GOT3 (cell line): ENCODE measurements at places on chromosomes 6 and 20.

DNA sequence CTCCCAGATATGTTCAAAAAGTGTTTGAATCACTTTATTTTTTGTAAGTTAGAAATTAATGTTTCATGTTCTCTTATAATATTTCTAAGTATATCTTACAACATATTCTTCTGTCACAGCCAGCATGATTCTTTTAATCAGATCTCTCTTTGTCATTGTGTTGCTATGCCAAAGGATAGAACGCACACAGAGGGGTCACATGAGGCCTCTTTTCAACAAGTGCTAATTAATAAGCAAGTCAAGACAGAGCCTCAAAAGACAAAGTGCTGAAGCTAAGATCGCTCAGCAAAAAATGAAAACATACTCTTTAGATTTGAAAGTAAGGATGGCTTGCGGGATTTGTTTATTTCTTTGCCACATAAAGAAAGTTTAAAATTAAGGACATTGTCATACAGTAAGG is 508.8 kb upstream of the PTCHD4 start:
- DNase-seq, result no peak

DNA sequence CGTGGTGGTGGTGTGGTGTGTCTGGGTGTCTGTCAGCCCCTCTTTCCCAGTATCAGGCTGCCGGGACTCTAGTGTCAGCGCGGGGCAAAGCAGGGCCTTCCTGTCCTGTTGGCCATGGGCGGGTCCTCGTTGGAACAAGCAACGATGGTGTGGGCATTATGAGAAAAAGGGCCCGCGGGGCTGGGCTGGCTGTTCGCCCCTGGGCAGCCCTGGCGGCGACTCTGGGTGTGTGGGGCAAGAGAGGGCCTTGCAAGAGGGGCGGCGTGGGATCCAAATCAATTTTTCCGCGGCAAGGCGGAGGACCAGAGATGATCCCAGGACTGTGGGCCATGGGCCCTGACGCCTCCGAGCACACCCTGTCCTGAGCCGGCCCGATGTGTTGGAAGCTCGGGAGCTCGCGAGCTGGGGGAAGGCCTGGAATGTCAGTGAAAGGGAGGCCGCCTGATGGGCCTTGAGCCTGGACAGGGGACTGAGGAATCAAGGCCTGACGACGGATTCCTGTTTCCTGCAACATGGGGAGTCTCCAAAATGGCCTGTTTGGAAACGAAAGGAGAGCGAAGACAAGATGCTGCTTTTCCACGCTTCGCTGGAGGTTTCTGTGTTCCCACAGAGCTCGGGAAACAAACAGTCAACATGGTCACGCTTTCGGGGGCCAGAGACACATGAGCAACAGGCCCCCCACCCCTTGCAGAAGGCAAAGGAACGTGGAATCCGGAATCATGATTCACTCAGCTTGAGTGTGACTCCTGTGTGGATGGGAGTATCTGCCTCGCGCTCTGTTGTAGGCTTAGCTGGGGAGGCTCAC is 364.7 kb upstream of the DEFB115 start:
- DNase-seq, result no peak

DNA sequence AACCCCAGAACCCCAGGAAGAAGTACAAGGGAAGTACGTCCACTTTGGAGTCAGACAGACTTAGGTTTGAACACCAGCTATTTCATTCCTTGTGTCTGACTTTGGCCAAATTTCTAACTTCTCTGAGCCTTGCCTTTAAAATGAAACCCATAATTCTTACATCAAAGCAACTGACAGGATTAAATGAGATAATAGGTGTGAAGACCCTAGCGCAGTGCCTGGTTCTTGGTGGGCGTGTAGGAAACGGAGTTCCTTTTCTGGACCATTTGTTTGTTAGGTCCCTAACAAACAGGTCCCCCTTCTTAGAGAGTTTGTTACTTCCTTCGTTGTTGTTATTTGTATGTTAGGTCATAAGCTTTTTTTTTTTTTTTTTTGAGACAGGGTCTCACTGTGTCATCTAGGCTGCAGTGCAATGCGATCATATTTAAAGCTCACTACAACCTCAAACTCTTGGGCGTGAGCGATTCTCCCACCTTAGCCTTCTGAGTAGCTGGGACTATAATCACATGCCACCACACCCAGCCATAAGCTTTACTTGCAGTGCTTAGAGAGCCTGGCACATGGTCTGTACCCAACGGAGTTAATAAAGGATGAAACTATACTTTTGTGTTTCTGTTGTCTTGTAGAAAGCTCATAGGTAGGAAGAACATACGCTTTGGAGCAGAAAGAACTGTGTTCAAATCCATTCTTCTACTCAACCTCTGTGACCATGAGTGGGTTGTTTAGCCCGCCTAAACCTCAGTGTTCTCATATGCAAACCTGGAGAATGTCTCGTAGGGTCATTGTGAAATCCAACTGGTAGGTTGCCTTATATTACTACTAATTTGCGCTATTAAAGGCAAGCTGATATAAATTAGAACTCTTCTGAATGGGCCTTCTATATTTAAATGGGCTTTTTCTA is 21.8 kb upstream of the MROH8 start:
- DNase-seq, result no peak

DNA sequence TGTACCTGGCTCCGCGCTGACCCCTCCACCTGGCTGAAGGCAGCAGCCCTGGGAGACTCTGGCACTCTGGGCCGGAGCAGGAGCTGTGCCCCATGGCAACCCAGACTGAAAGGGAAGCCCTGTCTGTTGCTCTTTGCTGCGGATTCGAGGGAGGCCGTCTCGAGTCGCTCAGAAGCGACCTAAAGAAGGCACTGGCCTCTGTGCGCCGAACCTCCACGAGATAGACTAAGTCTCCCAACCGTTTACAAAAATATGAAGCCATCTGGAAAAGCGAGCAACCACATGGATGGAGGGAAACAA is 10.5 kb upstream of the TBX18 start:
- DNase-seq, result no peak

DNA sequence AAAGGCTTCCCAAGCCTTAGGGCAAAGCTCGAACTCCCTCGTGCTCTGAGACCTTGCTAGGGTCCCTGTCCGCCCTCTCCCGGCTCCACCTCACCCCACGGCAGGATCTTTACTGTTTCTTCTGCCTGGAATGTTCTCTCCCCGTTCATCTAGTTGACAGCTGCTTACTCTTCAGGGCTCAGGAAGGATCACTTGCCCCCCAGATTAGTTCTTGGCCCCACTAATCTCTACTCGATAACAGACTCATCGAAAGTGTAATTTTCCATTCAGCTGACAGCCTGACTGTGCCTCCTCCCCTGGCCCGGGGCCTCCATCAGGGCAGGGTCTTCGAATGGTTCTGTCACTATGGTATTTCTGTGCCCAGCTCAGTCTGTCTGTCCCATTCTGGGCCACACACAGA is 3.1 kb downstream of the MAP1LC3A start:
- DNase-seq, result no peak

GRCh38 chr20:20251317-20251716 is 116.6 kb upstream of the INSM1 start:
- no peak for DNase-seq

- no peak for DNase-seq
These were observed 39.2 kb downstream of the FAM50B start for GRCh38 chr6:3888153-3888957.

DNA sequence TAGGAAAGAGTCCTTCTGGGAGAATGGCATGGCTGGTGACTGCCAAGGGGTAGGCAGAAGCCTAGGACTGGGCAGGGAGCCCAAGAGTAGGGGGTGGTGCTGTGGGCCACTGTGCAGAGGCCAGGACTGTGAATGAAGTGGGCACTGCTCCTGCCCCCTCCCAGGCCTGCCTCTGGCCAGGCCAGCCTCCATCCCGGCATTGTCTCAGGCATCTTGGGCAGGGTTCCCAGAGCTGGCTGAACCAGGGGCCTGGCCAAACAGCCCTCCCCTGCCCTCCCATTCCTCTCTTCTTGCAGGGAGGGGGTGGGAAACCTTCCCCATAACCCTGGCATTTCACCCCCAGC is 81.6 kb downstream of the MRPL14 start:
- DNase-seq, result no peak

DNA sequence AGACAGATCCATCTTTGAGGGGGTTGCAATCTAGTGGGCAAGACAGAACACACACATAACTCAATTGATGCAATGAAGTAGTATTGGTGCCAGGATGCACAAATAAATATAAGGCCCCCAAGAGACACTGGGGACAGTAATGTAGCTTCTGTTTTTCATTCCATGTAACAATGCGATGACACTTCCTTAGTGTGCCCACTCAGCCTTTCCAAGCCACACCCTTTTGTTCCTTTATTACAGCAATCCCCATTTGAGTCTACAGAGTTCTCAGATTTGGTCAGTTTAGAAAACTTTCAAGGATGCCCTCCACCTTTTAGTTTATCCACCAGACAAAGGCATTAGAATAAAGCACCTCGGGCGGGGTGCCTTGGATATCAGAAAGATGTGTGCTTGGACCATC is 15.5 kb downstream of the TGM3 start:
- no peak for DNase-seq

- DNase-seq, result no peak
These were observed 104.2 kb downstream of the AGPAT4 start for GRCh38 chr6:161169696-161170095.

GRCh38 chr20:44858606-44859360 is 26.7 kb upstream of the YWHAB start:
- DNase-seq, result no peak

- DNase-seq, result no peak
These were observed 209.3 kb upstream of the TAB2 start for GRCh38 chr6:149108038-149108748.

DNA sequence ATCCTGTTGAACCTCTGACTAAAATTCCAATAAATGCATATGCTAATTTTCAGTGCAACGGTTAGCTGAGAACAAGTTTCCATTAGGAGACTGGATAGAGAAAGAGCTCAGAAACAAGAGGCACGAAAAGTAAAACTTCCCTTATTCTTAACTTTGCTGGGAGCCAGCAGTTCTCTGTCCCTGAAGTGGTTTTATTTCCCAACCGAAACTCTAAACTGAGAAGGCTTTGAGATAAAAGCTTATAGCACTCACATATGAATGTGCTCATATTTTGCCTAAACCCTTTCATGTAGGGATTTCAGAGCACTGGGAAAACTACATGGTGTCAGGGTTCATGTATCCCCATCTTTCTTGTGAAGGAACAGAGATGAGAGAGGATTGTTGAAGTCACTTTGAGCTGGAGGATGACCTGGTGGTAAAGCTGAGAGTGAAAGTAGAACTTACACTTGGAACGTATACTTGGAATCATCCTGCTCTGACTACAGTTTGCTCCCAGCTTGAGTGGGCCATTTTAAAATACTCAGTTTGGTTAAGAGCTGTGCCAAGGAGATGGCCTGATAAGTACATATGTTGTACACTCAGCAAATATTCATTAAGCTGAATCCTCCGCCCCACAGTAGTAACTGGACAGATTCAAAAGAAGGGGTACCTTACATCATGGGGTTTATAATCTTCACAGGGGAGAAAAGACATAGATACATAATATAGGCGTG is 324.2 kb upstream of the CNR1 start:
- DNase-seq, result no peak

DNA sequence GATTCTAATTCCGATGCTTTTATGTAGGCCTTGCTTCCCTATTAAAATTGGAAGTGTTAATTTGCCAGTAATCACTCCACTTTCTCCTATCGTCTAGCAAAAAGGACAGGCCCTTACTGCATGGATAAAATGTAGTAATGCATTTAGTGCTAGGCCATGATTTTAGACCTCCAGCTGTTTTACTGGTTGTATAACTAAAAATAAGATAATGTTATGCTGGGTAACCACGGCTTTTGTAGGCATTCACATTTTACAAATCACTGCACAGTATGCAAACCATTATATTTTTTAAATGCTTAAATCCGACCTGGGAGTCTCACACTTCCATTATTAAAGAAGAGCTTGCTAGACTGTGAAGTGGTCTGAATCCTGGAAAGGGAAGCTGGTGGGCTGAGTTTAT is 179.5 kb downstream of the TFAP2A start:
- DNase-seq, result no peak

- DNase-seq, result no peak
These were observed 28.1 kb downstream of the RIPOR3 start for GRCh38 chr20:50663095-50663821.

GRCh38 chr6:43790031-43790430 is 20.0 kb downstream of the VEGFA start:
- DNase-seq, result no peak

- DNase-seq, result no peak
These were observed 2.3 kb downstream of the FAM184A start for GRCh38 chr6:119076173-119076572.

- no peak for DNase-seq
These were observed 1.6 kb upstream of the CABLES2 start for GRCh38 chr20:62408640-62409039.

- no peak for DNase-seq
These were observed 8.7 kb downstream of the CDS2 start for GRCh38 chr20:5135363-5136012.

- DNase-seq, result no peak
These were observed 223.9 kb downstream of the ERMARD start for GRCh38 chr6:169975286-169975685.

GRCh38 chr6:19524366-19525186 is 312.6 kb upstream of the ID4 start:
- DNase-seq, result no peak

- no peak for DNase-seq
These were observed 175.6 kb downstream of the TBC1D7 start for GRCh38 chr6:13152764-13153163.

DNA sequence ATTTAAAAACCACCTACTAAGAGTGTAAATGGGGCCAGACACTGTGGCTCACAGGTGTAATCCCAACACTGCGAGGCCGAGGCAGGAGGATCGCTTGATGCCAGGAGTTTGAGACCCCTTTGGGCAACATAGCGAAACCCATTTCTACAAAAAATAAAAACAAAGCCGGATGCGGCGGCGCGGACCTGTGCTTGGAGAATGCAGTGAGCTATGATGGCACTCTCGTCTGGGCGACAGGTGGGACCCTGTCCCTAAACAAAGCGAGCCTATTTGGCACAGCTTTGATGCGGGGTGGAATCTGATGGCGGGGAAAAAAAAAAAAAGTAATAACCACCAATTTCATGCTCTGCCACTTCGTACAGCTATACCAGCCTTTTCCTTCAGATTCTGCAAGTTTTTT is 1.1 kb downstream of the TCP1 start:
- DNase-seq, result no peak

- no peak for DNase-seq
These were observed 7.7 kb downstream of the ZSCAN9 start for GRCh38 chr6:28232785-28233184.

DNA sequence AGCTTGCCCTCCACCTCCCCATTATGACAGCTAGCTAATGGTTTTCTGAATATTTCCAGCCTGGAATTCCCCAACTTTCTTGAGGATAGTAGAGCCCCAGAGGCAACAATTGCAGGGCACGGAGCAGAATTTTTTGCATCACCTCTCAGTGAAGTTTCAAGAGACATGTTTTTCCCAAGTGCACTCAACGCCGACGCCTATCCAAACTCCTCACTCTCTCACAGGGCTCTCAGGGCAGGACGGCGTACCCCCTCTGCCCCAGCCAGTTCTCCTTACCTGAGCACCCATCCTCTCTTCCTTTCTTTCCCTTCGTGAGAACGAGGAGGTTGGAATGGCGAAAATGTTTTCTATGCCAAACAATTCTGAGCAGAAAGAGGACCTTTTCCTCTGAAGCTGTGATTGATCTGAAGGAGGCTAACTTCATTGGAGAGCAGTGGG is 83.1 kb upstream of the FOXQ1 start:
- DNase-seq, result no peak
